ENCODE measurements at places on chromosomes 13 and 19.
A peak's percentile ranks its signal among the peaks of the same experiment; 100 is the strongest.

- DNase-seq, result no peak
Measured at GRCh38 chr19:30523791-30524190, 151.6 kb downstream of the ZNF536 start.

- DNase-seq, result no peak
Measured at GRCh38 chr13:50691176-50691680, 152.3 kb downstream of the DLEU7 start.

DNA sequence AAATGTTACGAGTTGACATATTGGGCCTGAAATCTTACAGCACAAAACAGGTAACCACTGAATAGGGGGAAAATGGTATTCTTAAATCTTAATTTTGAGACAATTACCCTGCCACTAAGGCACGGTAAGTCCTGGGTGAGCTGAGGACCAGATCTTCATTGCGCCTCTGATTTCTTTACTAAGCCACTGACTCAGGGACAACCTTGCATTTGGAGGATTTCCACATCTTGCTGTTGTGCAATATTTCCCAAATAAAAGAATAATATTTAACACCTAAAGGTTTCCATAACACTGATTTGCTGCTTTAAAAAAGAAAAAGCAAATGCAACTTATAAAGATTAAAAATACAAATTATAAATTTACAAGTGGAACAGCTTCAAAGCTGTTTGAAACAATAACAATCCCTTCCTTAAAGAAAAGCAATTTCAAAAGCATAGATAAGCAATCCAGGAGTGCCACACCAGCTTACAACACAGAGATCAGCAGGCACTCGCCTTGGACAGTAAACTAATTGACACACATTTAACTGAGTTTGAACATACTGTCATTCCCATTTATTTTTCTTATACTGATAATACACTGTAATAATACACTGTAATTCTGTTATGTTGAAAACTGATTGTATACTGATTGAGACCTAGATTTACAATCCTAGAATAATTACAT lies 79.6 kb upstream of the DOCK9 start:
- DNase-seq, result no peak

- DNase-seq, result no peak
Measured at GRCh38 chr13:42322806-42323205, 50.9 kb downstream of the AKAP11 start.

GRCh38 chr19:45901912-45902650 lies at the start of gene MYPOP:
MYPOP (minus strand) TSS chr19:45902613; CDS start chr19:45901773, 840 bp downstream.
- DNase-seq, result peak; percentile 7

- DNase-seq, result no peak
Measured at GRCh38 chr13:27981006-27981708, 7.3 kb downstream of the URAD start.

DNA sequence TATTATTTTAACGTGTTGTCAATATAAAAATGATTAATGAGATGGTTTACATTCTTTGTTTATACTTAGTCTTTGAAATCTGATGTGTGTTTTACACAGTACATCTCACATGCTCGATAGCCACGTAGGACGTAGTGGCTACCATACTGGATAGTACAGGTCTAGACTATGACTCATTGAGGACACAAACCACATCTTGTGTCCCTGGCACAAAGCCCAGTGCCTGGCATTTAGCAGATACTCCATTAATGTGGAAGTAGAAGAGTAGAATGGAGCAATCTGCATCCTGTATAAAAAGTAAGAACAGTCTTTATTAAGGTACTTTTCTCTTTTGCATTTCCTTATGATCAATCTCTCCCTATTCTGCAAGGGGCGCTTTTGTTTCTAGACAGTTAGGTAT lies 49.0 kb upstream of the FRY start:
- DNase-seq, result no peak

DNA sequence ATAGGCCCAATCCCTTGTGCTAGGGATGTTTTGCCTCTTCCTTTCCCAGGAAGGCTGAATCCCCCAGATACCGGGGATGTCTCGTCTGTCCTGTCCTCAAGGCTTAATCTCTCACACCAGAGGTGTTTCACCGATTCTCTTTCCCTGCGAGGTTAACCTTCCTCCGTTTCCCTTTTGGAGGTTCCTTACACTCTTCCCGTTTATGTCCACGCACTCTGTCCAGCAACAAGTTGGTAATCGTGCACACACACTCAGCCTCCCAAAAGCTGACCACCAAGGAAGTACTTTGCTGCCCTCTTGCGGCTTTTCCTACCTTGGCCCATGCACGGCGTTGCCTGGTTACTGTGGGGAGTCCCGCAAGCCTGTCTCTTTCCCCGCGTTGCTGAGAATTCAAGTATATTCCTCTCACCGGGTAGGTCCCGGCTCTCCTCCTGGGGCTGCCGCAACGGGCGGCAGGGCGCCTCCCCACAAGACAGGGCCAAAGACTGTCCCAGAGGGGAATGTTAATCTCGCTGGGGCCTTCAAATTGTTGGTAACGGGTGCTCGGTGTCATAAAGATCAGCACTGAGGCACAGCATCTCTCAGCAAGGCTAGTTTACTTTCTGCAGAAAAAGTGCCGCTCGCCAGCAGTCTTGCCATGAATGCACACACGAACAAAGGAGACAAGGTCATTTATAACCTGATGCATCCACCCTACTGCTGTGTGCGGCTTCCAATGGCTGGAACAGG lies 36.7 kb upstream of the CD177 start:
- no peak for DNase-seq

DNA sequence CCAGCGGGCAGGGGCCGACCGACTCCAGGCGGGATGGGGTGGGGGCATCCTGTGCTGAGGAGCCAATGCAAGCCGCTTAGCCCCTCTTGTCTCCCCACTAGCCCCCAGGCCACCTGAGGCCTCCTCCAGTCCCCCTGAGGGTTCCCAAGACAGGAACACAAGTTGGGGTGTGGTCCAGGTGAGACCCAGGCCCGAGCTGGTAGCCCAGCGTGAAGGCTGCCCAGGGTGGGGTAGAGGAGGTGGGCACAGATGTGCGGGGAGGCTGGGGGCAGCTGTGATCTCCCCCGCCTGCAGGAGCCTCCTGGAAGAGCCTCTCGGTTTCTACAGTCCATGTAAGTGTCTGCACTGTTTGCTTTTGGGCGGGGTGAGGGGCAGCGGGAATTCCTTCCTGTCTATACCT lies 10.4 kb downstream of the TLE6 start:
- DNase-seq, result no peak

DNA sequence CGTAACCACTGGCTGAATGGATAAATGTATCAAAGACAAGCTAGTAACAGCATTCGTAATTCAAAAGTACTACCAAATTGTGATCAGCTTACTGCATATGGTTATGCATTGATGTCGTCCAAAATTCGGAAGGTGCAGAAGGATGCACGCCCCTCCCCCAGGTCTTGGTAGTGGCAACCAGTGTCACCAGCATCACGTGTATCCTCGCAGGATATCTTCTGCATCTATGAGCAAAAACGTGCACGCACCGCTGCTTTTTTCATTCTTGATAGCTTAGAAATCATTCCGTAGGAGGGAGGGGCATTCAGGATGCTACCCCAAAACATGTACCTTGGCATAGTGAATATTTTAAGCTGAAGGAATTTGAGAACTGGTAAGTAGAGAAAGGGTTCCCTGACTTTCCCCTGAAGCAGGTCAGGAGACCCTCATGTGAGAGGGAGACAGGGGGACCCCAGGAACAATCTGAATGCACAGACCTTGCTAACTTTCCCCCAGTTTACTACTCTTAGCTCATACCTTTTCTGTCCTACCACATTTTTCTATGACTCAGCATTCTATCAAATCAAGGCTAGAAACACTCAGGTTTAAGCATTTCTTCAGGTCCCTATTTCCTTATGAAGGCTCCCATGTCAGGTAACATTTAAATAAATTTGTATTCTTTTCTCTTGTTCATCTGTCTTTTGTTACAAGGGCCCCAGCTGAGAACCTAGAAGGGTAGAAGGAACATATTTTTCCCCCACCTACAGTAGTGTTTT lies 61.2 kb upstream of the TM9SF2 start:
- DNase-seq, result no peak

- no peak for DNase-seq
Measured at GRCh38 chr19:1366296-1366695, 17.4 kb upstream of the NDUFS7 start.

DNA sequence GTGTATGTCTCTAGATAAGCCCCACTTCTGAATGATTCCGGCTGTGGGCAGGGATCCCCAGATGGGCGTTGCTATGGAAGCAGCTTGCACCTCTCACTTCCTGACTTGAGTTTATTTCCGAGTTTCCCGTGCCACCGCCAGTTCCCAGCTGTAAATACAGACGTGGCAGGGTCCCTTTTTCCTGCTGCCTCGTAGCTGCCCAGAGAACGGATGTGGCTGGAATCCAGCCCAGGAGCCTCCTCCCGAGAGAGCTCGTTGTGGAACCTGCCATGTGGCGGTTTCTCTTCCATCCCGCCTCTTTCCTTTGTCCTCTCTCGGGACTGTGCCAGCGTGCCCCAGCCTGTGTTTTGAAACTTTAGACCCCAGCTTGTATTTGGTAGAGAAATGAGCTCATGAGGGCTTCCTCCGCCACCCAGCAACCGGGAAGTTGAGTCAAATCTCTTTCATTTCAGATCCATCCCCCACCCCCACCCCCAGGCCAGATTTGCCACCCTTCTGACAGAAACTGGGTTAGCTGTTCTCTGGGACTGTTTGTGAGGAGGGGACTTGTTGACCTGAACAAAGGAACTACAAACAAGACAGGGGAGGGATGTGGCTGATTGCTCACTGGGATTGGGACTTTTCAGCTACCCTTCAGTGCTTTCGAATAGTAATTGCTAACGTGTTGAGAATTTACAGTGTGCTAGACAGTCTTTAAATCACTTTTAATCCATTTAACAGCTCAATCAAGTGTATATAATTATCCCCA lies 96.6 kb downstream of the SIPA1L3 start:
- DNase-seq, result peak; percentile 9

- DNase-seq, result no peak
Measured at GRCh38 chr13:28129911-28130693, 8.2 kb upstream of the PAN3 start.

GRCh38 chr19:51137792-51138425 lies 4.2 kb upstream of the SIGLEC7 start:
- no peak for DNase-seq

DNA sequence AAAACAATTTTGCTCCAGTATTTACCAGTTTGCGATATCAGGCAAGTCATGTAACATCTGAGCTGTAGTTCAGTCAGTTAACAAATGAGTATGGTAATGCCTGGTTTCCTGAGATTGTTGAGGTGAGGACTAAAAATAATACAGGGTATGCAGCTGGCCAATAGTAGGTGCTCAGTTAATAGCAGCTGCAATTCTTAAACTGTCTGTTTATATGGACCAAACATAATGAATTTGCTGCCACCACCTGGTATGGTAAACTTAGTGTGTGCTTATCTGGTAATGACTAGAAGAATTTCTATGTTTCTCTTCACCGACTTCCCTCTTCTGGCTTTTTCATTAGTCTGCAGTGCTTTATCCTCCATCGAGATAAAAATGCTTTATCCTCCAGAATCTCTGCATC lies 9.1 kb downstream of the ZMYM2 start:
- DNase-seq, result no peak

GRCh38 chr13:83449668-83450395 lies 432.4 kb downstream of the SLITRK1 start:
- DNase-seq, result no peak

- DNase-seq, result no peak
Measured at GRCh38 chr19:54465426-54466109, 2.0 kb upstream of the LENG9 start.

DNA sequence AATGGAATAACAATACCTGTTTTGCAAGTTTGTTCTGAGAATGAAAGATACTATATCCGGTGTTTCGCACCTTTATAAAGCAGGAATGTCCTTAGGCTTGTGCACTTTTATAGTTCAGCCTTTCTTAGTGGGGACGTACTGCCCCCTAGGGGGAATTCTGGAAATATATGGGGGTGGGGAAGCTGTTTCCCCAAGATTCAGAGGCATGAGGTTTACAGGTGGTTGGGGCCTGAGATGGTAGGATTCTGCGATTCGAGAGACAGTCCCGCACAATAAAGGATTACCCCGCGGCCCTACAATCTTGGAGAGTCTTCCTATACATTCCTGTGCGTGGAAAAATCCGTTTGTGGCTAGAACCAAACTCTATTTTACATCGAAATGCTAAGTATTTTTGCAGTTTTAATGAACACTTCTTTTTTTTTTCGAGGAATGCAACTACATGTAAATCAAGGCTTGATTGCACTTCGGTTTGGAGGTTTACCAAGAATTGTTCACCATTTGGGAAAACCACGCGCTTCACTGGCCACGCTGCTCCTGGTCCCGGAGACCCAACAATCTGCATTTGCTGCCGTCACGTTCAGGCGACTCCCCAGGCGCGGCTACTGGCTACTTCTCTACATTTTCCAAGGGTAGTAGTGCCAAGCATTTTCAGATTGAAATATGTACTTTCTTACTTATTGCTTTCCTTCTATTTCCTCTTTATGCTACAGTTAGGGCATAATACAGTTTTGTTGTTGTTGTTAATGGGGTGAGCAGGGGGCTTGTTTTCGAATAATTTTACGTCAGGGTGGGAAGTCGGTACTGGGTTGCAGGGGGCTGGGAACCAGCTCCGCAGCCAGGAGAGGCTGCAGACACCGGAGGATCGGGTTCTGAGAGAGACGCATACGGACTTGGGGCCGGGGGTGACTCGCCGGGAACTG lies 830 bp downstream of the NEK5 start:
- DNase-seq, result peak; percentile 73

- no peak for DNase-seq
Measured at GRCh38 chr13:73894995-73895571, 239.1 kb downstream of the KLF12 start.

GRCh38 chr19:19157808-19158207 lies 12.3 kb downstream of the MEF2B start:
- DNase-seq, result no peak

GRCh38 chr19:28563964-28564921 lies 648.7 kb downstream of the UQCRFS1 start:
- DNase-seq, result no peak

DNA sequence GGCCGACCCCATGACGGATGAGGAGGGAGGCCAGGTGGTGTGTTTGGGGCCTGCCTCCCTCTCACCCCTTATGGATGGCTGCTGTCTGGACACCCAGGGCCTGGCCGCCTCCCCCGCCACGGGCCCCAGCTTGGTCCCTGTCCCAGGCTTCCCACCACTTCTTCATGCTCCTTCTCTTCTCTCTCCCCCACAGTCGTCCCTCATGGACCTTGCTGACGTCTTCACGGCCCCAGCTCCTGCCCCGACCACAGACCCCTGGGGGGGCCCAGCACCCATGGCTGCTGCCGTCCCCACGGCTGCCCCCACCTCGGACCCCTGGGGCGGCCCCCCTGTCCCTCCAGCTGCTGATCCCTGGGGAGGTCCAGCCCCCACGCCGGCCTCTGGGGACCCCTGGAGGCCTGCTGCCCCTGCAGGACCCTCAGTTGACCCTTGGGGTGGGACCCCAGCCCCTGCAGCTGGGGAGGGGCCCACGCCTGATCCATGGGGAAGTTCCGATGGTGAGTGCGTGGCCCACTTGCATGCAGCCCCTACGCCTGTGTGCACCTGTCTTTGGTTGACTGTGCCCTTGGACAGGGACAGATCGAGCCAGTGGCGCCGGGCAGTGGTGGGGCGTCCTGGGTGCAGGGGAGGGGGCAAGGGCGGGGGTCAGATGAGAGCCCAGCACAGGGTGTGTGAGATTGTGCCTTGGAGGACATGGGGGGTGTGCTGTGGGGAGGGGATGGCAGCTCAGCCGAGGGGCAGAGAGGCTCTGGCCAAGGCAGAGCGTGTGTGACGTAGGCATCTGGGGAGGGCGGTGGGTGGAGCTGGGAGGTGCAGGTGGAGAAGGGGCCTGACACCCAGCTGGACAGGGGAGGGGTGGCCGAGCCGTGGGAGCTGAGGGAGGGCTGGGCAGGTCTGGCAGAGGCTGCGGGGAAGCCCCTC lies 16.8 kb downstream of the EPN1 start:
- DNase-seq, result no peak

Data from CD4-positive, alpha-beta T cell treated with Interleukin-12 subunit alpha and Interleukin-12 subunit beta, for 1 hour (primary cell).